ENCODE measurements at places on chromosomes 2 and 18.

DNA sequence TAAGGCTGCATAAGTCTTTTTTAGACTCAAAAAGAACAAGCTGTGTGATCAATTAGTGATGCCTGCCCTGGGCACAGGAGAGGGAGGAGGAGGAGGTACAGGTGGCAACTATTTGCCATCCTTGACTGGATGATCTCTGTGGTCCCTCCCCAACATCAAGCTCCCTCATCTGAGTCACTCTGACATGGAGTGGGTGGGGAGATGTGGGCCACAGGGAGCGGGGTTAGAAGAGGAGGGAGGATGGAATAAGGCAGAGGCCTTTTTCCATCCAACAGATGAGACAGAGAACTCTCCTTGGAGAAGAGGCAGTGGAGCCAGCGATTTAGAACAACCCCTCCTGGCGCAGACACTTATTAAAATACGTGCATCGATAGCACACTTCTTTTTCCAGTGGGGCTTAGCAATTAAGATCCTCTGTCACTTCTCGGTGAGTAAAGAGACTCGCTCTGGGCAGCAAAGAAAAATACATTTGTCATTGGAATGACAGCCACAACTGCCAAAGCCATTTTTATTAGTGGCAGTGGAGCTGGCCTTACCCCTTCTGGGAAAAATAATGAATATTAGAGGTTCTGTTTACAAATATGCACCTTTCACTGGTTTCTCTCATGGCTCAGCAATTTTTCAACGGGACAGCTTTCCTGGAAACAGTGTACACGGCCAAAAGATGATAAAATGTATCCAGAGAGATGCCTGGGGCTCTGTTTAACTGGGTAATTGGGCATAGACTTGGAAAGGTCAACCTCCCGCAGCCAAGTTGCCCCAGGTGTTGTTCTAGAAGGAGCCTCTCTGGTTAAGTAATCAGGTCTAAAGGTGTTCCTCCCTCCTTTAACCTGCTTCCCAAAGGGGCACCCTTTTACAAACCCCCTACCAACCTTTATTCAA lies 238.4 kb upstream of the CXCR4 start:
- DNase-seq, result no peak

- DNase-seq, result peak; percentile 17
Measured at GRCh38 chr18:34710934-34711333, 836 bp downstream of the DTNA start.

- no peak for DNase-seq
Measured at GRCh38 chr18:48932822-48933510, 17.8 kb downstream of the SMAD7 start.

DNA sequence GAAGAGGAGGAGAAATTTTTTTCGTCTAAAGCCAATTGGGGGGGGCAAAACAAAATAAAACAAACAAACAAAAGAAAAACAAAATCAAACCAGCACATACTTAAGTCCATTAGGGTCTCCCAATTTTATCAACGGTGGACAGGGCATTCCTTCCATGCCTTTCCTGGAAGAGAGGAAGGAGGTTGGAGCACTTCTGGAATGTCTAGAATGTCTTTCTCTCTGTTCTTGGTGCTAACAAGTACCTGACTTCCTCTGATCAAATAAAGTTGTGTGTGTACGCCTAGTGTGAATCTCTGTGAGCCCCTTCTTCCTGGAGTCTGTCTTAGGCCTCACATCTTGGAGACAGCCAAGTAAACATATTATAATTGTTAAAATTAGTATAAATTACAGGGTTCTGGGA lies 399.0 kb upstream of the LRRTM1 start:
- no peak for DNase-seq

DNA sequence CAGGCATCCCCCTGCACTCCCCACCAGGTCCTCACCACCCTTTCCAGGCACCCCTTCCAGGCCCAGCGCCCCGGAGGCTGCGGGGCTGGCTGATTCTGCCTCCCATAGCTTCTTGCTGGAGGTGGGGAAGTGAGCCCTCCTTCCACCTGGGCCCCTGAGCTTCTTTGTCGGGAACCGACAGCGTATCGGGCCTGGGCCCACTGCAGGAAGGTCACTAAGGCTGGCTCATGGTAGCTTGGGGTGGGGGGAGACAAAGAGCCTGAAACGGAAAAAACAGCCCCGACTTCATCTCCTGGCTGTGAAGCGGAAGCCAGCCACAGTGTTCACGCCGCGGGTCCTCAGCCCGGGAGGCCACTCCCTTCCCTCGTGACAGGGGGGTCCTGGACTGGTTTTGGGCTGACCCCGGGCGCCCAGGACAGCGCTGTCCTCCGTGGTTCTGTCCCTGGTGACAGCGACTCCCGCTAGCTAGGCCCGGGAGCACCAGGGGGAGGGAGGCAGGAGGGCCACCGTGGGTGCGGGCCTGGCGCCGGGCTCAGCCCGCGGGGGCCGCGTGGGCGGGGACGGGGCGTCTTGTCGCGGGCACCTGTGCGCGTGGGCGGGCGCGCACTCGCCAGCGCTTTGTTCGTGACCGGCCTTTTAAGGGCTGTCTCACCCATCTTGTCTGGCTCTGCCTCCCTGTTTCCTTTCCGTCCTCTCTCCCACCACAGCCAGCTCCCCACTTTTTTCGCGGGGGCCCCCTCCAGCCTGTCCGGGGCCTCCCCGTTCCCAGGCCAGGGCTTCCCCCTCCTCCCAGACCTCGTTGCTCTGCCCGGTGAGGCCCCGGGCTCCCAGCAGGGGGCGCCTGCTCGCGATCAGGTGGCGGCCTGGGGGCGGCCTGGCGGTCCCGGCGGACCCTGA lies 64.9 kb downstream of the DNMT3A start:
- no peak for DNase-seq

- peak; percentile 74 for DNase-seq
Measured at GRCh38 chr2:168687314-168687713, 115.1 kb upstream of the NOSTRIN start.

- peak; percentile 35 for DNase-seq
Measured at GRCh38 chr2:43488737-43489136, 107.1 kb downstream of the THADA start.

DNA sequence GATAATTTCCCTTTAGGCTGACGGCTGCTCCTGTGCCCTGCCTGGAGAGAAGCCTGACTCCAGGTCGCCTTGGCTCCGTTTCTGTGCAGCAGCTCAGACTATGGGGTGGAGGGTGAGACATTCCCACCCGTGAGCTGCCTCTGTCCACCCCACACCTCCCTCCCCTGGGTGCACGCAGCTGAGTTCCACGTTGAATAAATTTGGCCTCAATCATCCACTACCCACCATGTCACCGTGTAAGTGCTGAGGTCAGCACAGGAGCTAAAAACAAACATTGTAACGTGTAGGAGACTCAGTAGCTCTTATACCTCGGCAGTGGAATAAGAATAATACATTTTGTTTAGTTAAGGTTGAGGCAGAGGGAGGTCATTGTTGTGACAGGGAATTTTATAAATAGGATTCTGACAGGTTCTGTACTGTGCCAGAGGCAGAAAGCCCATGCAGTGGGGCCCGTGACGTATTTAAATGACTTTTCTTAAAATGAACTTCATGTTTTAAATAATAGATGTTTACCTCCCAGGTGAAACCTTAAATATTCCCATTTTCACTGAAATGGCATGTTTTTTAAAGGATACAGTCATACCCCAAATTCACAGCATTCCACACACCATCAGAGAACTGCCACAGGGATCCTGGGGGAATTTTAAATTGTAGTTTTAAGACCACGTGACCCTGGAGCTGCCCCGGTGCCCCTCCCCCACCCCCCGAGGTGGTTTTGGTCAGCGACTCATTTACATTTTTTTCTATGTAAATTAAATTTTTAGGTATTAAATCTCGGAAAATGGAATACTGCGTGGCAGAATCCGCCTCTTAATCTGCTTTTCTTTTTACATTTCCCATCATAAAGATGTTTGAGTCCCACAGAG lies 50.2 kb downstream of the NFATC1 start:
- peak; percentile 21 for DNase-seq

DNA sequence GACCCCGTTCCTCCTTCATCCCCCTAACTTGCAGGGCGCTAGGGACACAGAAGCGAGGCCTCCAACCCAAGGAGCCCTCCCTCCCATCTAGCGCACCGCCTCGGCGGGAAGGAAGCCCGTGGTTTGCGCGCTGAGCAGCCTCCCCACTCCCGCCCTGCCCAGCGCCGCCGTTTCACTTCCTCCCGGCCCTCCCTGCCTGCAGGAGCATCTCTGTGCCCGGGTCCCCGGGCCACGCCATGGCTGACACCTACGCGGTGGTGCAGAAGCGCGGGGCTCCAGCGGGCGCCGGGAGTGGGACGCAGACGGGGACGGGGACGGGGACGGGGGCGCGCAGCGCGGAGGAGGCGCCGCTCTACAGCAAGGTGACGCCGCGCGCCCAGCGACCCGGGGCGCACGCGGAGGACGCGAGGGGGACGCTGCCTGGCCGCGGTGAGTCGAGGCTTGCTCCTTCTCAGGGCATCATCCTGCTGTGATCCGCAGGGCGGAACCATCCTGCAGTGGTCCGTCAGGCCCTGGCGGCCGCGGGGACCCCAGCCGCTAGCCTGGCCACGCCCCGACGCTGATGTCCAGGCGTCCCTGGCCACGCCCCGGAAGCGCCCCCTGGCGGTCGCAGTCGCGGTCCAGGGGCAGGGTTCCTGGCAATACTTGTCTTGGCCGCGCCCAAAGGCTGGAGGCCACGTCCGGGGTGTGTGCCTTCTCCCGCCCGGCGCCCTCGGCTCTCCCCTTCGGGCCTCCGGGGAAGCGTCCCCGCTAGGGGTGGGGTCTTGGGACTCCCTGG lies 16.4 kb downstream of the PTPN18 start:
- DNase-seq, result peak; percentile 85

DNA sequence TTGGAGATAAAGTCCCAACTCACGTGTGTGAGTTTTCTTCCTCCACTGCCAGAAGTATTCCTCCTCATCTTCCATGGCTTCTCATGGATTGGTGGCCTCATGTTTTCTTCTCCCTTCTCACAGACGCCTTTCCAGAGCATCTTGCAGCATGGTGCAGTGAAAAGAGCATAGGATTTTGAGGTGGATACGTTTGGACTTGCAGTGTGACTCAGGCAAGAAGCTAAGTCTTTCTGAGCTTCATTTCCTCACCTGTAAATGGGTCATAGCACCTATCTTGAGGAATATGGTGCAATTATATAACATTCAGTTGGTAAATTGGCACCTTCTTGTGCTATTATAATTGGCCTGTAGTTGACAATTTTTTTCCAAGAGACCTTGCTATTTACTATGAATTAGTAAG lies 247.6 kb downstream of the RDH14 start:
- no peak for DNase-seq

DNA sequence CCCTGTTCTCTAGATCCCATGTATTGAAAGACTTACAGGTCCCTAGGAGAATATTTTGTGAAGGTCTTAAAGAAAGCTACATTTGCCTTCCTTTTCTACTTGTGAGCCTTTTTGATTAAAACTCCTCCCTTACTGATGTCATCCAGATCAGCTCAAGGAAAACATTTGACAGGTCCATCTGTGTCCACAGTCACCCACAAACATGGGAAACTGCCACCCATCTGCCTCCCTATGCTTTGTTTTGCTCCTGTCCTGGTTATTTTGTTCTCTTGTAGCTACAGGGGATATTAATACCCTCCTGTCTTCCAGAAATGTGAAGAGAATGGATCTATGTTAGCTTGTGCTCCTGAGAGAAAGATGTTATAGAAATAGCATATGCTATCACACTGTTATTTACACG lies 203.6 kb upstream of the GALNT5 start:
- DNase-seq, result peak; percentile 26

DNA sequence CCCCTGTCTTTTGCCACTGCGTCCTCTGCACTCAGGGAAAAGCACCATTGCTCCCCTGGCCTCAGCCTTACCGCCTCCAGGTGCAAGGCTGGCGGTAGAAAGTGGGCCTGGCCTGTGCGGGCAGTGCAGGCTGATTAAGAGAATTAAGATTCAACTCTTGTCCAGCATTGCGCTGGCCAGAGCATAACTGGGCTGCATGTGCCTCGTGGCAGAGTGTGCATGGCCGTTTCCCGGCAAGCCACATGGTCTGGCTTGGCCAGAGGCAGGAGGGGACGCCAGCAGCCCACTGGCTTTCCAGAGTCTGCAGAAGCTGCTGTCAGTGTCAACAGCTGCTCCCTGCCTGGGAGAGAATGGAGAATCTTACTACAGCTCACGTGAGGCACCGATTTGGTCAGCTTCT lies 12.3 kb downstream of the NTSR2 start:
- no peak for DNase-seq

DNA sequence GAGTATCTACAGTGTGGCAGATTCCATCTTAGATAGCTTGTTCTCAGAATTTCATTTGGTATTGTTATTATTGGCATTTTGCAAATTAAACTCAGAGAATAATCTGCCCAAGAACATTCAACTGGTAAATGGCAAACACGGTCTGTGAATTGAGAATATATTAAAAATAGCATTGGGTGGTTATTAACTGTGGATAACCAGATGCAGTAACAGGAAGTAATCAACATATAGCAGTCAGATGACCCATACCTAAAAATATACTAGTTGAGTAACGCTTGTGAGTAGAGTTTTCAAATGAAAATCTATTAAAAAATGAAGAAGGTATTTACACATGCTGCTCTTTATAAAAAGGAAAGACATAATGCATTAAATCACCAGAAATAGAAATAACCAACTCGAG lies 129.5 kb downstream of the ZNF804A start:
- no peak for DNase-seq

DNA sequence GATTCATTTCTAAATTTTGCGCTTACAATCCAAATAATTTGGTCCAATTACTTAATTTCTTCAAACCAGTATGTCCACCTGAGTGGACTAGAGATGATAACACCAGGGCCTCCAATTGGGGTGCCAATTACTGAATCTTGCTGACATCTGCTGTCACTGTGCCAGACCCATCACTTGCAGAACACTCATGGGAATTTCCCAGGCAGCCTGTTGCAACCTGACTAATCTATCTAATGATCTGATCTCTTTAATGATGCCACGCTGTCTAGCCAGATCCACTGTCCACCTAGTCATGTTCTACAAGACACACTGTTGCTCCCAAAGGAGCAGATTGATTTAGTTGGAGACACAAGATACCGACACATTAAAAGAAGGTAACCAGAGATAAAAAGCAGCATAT lies 11.8 kb upstream of the LRP1B start:
- DNase-seq, result no peak

DNA sequence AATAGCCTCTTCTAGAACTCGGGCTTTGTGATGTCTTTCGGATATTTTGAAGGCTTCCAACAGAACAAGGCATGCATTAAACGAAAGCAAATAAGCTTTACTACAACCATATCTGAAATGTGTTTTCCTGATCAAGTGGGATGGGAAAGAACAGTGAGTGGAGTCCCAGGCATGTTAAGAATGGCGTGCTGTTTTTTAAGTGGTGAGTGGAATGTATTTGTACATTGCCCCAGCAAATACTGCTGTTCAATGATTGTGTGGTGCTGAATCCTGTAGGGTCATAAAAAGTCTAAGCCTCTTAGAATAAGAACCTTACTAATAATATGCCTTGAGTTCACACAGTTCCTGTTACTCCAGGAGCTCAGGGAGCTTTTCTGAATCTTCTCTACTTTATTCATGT lies 52.5 kb downstream of the POMC start:
- peak; percentile 15 for DNase-seq

- DNase-seq, result peak; percentile 2
Measured at GRCh38 chr2:84077496-84077895, 381.6 kb downstream of the SUCLG1 start.

- DNase-seq, result no peak
Measured at GRCh38 chr2:85692039-85692645, 2.0 kb upstream of the GNLY start.
